ENCODE measurements at places on chromosomes 12 and 14.
A peak's percentile ranks its signal among the peaks of the same experiment; 100 is the strongest.

- no peak for DNase-seq
These were observed 49.2 kb upstream of the SSTR1 start for GRCh38 chr14:38158468-38158867.

DNA sequence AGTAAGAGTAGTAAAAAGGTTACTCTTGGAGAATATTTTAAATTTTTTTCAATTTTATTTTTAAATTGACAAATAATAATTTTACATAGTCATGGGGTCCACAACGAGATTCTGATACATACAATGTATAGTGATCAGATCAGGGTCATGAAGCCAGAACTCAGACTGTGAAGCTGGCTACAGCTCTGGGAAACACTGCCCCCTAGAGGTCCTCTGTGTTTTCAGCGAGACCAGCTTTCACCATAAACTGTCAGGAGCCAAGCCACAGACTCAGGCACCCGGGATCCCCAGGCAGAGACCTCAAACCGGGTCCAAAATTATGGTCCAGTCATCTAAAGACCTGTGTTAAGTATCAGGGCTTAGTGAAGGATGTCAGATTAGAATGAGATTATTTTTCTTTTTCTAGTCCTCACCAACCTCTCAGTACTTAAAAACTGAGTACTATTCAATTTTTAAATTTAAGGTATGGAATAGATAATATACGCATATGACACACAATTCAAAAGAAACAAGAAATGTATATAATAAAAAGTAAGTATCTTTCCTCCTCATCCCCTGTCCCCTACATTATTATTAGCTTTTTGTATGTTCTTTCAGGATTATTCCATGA lies 397.1 kb downstream of the MDGA2 start:
- peak; percentile 8 for DNase-seq

DNA sequence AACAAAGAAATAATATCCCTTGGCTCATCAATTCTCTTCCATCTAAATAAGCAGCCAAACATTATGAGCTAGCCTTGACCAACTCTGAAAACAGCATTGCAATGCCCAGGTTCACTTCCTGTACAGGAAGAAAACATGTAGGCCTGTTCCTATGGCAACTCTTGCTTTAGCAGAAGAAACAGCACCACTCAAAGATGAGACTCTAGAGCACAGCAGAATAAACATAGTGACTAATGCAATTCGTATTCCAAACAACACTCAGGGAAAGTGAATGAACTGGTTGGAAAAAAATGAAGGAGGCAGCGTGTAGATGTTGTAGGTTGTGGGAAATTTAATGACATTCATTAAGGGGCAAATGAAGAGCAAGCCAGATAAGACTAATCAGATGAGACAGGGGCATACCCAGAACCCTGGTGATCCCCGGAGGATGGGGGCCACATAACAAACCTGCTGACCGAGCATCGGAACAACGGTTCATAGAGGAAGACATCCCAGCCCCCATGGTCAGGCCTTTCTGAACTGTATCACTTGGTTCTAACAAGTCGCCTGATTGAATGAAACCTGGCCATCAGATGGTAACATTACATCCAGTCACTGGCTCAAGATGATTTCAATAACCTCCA lies 9.0 kb downstream of the ARHGDIB start:
- DNase-seq: no peak

GRCh38 chr12:2411616-2412304 lies 359.0 kb downstream of the CACNA1C start:
- DNase-seq: no peak

DNA sequence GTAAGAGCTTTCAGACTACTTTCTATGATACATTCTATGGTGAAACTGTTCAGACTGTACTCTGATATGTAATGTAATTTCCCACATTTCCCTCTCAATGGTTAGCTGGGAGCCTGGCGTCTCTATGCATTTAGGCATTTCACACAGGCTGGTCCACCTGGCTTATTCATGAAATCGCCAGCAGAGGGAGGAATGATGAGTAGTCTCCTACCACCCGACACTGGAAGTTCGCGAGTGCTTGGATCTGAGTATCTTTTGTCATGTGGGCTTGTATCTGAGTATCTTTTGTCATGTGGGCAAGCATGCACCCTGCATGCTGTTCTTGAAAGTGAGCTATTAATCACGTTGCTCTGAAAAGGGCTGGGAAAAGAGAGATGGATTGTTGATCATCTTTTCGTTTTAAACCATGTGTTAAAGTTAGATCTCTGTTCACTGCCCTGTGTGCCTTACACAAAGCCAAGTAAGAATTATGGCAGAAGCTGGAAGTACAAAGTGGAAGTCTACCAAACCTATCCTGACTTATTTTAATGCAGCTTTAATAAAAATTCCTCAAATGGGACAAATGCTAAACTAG lies 235.0 kb downstream of the ATP23 start:
- no peak for DNase-seq

GRCh38 chr12:15131431-15131830 lies 89.8 kb downstream of the RERG start:
- no peak for DNase-seq

DNA sequence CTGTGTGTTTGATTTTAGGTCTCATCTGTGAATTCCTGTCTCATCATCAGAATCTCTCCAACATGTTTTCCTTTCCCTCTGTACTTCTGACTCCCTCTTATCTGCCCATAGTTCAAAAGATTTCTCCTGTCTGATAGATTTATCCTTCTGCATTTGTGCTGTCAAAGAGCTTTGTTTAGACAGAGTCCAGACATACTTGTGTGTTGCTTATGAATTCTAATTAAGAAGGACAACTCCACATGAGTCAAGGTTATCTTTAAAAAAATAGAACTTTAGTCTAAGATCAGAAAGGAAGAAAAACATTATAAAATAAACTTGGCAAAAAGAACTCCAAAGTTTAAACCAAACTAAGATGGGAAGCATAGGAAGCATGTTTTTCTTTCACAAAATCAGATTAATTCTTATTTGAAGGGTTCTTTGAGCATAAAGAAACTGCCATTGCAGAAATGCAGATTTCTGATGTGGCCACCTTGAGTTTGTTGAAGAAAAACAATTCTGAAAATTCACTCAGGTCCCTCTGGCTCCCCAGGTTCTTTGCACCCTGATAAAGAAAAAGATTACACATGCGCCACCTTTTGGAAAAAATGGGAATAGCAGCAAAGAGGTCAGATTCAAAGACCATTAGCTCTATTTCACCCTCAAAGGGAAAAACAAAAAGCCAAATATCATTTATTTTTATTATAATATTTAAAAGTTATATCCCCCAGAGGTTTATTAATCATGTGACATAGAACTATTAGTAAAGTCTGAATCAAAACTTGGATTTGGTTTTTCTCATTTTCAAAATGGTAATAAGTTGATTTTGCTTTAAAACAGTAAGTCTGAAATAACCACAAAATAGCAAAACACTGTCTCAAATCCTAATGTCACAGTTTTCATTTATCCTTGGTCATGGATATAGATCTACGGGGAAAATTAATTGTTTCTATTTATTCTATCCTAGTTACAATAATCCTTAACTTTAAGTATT lies 143.7 kb upstream of the DCN start:
- peak; percentile 26 for DNase-seq

GRCh38 chr14:50944647-50945413 lies 547 bp upstream of the PYGL start:
- DNase-seq: peak; percentile 41

DNA sequence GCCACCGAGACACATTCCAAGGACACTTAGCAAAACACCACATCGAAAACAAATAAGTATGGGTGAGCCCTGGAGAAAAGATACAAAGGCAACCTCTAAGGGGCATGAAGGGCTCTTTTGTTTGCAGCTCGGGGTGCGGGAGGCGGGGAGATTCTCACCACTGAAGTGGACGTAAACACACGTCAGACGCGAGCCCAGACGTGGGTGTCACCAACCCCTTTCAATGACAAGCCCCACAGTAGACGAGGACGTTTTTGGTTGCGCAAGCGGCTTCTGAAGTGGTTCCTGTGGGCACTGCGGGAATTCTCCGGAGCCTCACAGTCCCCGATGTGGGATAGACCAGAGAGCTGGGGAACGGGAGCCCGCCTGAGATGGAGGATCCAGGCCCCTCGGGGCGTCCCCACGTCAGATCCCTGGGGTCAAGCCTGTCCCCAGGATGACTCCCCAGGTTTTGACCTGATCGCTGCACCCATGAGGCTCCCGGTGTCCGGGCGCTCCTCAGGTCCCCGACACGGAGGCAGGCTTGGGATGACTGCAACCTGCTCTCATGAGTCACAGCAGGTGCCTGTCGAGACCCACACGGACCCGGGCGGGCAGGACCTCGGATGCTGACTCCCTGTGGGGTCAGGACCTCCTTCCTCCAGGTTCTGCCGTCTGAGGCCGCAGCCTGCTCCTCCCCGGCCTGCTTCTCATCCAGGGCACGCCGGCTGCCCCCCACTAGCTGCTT lies 20.3 kb upstream of the ADGRD1 start:
- no peak for DNase-seq

GRCh38 chr14:42565556-42565955 lies 958.9 kb downstream of the LRFN5 start:
- no peak for DNase-seq

DNA sequence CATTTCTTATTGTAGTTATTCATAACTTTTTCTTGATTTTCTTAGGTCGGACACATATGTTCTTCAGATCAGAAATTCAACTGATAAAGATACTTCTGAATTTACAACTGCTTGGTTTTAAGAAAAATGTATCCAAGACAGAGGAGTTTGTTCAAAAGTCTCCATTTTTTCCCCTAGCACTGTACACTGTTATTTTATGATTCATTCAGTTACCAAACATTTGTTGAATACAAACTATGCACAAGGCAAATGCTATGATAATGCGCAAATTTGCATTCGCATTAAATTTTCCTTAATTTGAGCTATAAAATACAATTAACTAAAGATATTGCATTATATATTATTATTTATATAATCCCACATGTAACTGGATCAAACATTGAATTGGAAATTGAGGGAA lies 10.1 kb upstream of the PLEKHA5 start:
- DNase-seq: no peak

DNA sequence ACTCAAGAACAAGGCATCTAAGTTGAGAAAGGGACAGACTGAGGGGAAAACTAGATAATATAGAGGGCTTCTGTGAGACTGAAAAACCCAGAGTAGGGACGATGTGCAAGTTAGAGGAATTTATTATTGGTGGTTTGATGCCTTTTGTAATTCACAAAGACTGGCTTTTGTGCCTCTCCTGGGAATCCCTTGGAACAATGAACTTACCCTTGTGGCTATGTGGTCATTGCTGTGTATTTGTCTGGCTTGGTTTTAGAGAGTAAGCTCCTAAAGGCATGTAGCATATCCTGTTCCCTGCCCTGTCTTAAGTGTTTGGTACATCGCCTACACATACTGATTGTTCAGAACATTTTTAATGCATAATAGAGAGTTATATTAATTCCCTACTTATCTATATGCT lies 26.6 kb downstream of the DCN start:
- DNase-seq: no peak

DNA sequence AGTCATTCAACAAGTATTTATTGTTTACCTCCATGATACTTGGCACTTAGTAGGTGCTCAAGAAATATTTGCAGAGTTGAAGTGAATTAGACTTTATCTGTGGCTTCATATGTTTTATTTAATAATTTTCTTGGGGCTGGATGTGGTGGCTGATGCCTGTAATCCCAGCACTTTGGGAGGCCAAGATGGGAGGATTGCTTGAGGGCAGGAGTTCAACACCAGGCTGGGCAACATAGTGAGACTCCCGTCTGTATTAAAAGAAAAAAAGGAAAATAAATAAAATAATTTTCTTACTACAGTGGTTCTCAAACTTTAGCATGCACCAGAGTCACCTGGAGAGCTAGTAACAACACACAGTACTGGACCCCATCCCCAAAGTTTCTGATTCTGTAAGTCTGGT lies 905 bp downstream of the ADCK1 start:
- no peak for DNase-seq

- no peak for DNase-seq
These were observed 63.5 kb downstream of the FGD4 start for GRCh38 chr12:32462908-32463307.

- DNase-seq: no peak
These were observed 592.0 kb upstream of the LMO3 start for GRCh38 chr12:17197971-17198370.

GRCh38 chr14:53515276-53515675 lies 362.2 kb upstream of the DDHD1 start:
- no peak for DNase-seq

DNA sequence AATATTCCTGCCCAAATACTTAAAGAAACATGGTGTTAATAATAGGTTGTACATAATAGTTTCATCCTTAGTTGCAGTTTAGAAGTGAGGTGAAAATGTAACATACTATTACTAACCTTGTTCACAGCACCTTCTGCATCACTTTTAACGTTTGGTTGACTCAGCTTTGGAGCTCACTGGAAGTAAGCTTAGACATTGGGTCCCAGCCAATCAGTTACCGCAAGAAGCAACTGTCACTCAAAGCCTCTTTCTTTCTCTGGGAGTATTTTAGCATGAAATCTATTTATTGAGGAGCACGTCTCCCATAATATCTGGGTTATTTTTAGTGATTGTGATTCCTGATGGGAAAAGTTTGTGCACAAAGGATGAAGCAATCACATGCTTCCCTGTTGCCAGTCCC lies 472.6 kb downstream of the SNAPC1 start:
- no peak for DNase-seq

GRCh38 chr12:66367015-66367667 lies 64.8 kb downstream of the HELB start:
- DNase-seq: no peak

GRCh38 chr14:21454843-21455544 lies 929 bp downstream of the CHD8 start:
- no peak for DNase-seq

- no peak for DNase-seq
These were observed 29.4 kb downstream of the NUAK1 start for GRCh38 chr12:106109168-106109910.

DNA sequence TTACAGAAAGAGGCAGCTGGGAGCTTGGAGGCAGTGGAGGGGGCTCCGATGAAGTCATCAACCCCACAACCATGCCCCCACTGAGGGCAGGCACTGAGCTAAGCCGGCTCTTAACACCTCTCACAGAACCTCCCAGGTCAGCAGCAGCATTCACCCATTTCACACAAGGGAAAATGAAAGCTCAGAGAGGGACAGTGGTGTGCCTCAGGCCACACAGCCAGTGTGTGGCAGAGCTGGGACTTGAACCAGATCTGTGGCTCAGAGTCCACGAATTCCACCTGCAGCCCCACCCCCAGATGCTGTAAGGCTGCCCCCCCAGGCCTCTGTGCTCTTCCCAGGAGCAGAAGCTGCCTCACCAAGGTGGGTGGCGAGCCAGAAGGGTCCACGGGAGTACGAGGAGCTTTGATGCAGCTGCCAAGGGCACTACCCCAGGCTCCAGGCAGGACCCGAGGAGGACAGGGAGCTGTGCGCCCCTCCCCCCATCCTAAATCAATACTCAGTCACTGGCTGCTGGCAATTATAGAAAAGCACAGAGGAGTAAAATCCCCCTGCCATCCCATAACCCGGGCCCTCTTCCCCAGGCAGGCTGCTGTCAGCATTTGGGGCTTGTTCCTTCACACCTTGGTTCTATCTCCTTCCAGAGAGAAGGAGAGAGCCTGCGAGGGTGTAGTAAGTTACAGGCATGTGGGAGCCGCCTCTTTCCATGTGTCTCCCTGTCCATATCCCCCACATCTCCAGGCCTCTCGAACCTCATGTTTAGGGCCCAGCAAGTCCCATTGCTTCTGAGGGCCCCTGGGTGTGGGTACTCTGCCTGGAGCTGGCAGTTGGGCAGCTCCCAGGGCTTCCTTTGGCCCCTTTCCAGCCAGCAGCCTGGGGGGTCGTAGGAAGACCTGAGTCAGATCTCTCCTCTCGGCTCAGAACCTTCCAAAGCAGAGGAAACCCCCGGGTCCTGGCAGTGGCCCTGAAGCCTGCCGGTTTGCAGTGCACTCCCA lies 47.6 kb downstream of the FAM222A start:
- no peak for DNase-seq

- DNase-seq: peak; percentile 76
These were observed 45.6 kb upstream of the RIMBP2 start for GRCh38 chr12:130761537-130762318.

Data from NCI-H2227 treated with DMSO at 0.1 percent for 48 hours (cell line).